Cardiac muscle cell (in vitro differentiated cells and primary cell): ENCODE measurements at places on chromosomes 5 and 9. TPM values are rescaled to one million over a fixed set of nuclear protein-coding genes. Genes with fewer than 3 reads are reported as not detected.

The SPINK6 gene
- polyA plus RNA-seq = not detected in 2 replicates

DNA sequence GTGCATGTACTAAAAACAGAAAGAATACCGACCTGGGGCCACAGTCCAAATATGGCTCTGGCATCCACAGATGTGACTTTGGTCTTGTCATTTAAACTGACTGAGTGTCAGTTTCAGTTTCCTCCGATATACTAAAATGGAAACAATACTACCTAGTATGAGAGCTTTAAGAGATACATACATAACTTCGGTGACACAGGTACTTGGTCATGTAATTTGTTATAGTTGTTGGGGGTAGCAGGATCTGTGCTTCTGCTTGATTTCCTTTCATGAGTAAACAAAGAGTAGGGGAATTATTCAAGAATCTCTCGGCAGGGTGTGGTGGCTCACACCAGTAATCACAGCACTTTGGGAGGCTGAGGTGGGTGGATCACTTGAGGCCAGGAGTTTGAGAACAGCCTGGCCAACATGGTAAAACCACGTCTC lies 32.1 kb downstream of the MTMR12 start:
- no peak overlapping the region for H3K4me3 ChIP-seq
- H3K4me1 ChIP-seq = peaks cover 10% of the 10 kb centered on the region
- no peak overlapping the region for H3K27ac ChIP-seq
- no peak for DNase-seq

GRCh38 chr5:157020511-157021222 lies 38.2 kb downstream of the HAVCR1 start:
- H3K36me3 ChIP-seq = no peaks in the 10 kb centered on the region
- H3K27me3 ChIP-seq = no peaks in the 10 kb centered on the region
- no peak overlapping the region for H3K4me3 ChIP-seq
- no peak for DNase-seq
- no peaks in the 10 kb centered on the region for H3K4me1 ChIP-seq
- peak overlapping the region; percentile 13 for H3K27ac ChIP-seq

DNA sequence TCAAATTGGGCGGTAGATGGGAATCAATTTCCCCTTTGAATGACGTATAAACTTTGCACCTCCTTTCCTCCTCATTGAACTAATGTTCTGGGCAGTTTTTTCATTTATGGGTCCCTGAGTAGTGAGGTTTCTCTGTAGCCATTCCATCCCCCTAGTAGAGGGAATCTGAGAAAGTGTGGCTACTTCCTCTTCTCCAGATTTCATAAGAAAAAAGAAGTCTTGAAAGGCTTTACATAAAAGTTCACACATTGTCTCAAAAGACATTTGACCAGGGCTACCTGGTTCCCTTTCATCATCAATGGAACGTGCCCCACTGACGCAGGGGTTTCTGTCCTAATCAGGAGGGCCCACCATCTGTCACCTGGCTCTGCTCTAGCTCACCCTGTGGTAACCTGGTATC lies 57.3 kb downstream of the CTSL start:
- no peak overlapping the region for H3K4me3 ChIP-seq
- DNase-seq = no peak
- H3K27ac ChIP-seq = no peak overlapping the region
- no peaks in the 10 kb centered on the region for H3K27me3 ChIP-seq
- no peaks in the 10 kb centered on the region for H3K36me3 ChIP-seq
- no peaks in the 10 kb centered on the region for H3K4me1 ChIP-seq

GRCh38 chr9:79689576-79689975 lies 117.8 kb downstream of the TLE4 start:
- DNase-seq = no peak
- H3K36me3 ChIP-seq = no peaks in the 10 kb centered on the region
- H3K27me3 ChIP-seq = no peaks in the 10 kb centered on the region
- peaks cover 3% of the 10 kb centered on the region for H3K4me1 ChIP-seq
- H3K27ac ChIP-seq = no peak overlapping the region

The PTGDS gene
- 3.4 and 5.3 TPM in 2 replicates for polyA plus RNA-seq

- H3K4me3 ChIP-seq = no peak overlapping the region
- peaks cover 2% of the 10 kb centered on the region for H3K4me1 ChIP-seq
- H3K27ac ChIP-seq = peak overlapping the region; percentile 28
- no peaks in the 10 kb centered on the region for H3K36me3 ChIP-seq
These were observed 16.3 kb downstream of the FABP6 start for GRCh38 chr5:160245506-160246086.

- H3K36me3 ChIP-seq = no peaks in the 10 kb centered on the region
- H3K27me3 ChIP-seq = no peaks in the 10 kb centered on the region
- H3K4me1 ChIP-seq = no peaks in the 10 kb centered on the region
These were observed 10.1 kb downstream of the CAMK2A start for GRCh38 chr5:150279330-150280020.

DNA sequence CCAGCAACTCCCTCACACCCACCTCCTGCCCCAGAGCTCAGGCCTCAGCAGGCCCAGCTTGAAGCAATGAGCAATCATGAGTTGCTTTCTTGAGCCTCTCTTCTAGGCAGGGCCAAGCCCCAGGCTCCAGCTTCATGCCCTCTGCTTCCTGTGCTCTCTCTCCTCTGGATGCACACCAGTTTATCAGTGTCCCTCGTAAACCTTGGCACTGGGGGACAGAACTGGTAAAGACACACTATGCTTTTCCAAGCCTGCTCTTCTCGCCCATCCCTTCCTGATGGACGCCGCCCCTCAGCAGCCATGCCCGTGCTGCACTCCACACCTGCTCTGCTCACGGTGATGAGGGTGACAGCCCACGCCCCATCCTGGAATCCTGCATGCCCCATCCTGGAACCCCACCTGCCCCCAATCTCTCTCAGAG lies 49.4 kb upstream of the ORM1 start:
- no peak overlapping the region for H3K27ac ChIP-seq
- no peak overlapping the region for H3K4me3 ChIP-seq
- H3K36me3 ChIP-seq = no peaks in the 10 kb centered on the region
- no peaks in the 10 kb centered on the region for H3K4me1 ChIP-seq
- H3K27me3 ChIP-seq = no peaks in the 10 kb centered on the region

DNA sequence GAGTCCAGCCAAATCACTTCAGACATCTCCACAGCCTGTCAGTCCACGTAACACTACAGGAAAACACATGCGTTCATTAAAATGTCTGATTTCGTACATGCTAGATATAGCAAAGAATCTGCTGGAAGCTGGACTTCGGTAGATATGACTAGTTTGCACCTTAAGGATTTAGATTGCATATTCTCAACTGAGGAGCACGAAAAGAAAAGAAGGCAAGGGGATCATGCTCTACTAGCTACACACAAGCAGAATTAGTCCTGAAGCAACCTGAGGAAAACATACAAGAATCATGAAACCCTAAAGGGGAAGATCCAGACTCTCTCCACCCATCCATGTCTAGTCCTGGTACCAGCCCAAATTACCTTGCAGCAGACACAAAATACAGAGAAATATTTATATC lies 36.1 kb upstream of the SSBP2 start:
- no peak overlapping the region for H3K27ac ChIP-seq
- H3K27me3 ChIP-seq = no peaks in the 10 kb centered on the region
- peak; percentile 42 for DNase-seq
- H3K4me1 ChIP-seq = peaks cover 16% of the 10 kb centered on the region

DNA sequence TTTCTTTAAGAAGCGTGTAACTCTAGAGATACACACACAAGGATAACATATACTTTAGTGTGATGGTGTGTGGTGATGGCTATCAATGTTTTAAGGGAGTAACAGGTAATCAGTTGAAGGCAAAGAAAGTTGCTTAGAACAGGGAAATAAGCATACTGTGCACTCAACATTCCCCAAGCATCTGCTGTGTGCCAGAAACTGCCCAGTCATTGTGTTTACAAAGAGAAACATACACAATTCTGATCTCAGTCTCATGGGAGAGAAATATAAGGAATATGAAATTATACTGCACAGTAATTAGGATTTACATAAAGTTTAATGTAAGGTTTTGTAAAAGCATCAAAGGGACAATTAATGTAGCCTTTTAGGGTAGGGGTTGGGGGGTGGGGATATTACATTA lies 224.1 kb upstream of the TYRP1 start:
- H3K27me3 ChIP-seq = no peaks in the 10 kb centered on the region
- DNase-seq = no peak
- no peak overlapping the region for H3K27ac ChIP-seq
- H3K4me3 ChIP-seq = no peak overlapping the region

- H3K4me1 ChIP-seq = no peaks in the 10 kb centered on the region
- H3K4me3 ChIP-seq = no peak overlapping the region
- no peaks in the 10 kb centered on the region for H3K27me3 ChIP-seq
- H3K27ac ChIP-seq = no peak overlapping the region
These were observed 71.0 kb upstream of the SLC1A3 start for GRCh38 chr5:36535378-36535777.

GRCh38 chr5:157993201-157993600 lies 134.3 kb upstream of the CLINT1 start:
- H3K27me3 ChIP-seq = no peaks in the 10 kb centered on the region
- no peaks in the 10 kb centered on the region for H3K36me3 ChIP-seq
- H3K27ac ChIP-seq = no peak overlapping the region
